ENCODE measurements at places on chromosomes 4 and X.

- DNase-seq, result peak; percentile 57
Measured at GRCh38 chr4:170497112-170497511, 407.4 kb upstream of the AADAT start.

DNA sequence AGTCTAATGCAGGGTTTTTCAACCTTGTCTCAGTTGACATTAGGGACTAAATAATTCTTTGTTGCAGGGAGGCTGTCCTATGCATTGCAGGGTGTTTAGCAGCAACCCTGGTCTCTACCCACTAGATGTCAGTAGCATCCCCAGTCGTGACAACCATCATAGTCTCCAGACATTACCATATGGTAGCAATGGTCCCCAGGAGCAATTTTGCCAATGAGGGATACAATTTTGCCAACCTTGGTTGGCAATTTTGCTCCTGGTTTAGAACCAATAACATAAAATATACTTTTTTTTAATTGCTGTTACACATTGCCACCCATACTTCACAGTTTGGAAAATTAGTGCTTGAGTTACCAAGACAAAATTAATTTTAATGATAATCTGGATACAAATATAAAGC, 6.0 kb downstream of the EREG start:
- peak; percentile 77 for DNase-seq

DNA sequence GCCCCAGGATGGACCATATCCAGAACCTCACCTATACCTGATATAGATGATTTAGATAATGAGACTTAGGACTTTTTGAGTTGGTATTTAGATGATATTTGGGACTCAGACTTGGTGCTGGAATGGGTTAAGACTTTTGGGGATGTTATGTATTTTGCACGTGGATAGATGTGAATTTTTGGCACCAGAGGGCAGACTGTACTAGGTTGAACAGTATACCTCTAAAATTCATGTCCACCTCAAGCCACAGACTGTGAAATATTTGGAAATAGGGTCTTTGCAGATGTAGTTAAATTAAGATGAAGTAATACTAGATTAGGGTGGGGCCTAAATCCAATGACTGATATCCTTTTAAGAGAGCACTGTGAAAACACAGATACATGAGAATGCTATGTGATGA, 15.6 kb downstream of the RBM41 start:
- no peak for DNase-seq

GRCh38 chr4:146165840-146166239, 9.7 kb upstream of the LSM6 start:
- DNase-seq, result no peak

GRCh38 chr4:168651864-168652263, 155.0 kb downstream of the PALLD start:
- no peak for DNase-seq

GRCh38 chr4:95540227-95540626, 8.5 kb downstream of the UNC5C start:
- no peak for DNase-seq

GRCh38 chr4:77586951-77587383, 18.7 kb upstream of the CXCL13 start:
- no peak for DNase-seq

- DNase-seq, result no peak
Measured at GRCh38 chr4:147339100-147339499, 141.8 kb upstream of the EDNRA start.

DNA sequence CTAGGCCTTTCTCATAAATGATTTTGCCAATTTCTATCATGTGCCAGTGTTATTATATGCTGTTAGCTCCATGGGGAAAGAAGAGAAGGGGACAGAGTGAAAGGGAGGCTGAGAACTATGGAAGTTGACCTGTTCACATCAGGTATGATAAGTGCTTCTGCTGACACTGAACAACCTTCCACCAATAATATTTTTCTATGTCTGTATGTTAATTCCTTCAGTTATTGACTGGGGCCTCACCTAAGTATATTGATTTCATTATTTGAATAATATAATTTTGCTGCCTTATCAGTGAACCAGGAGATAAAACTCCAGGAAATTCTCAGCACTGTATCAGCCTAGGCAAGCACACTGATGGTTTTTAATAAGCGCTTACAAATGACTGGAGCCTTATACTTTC, 262.8 kb downstream of the SNCA start:
- DNase-seq, result no peak

DNA sequence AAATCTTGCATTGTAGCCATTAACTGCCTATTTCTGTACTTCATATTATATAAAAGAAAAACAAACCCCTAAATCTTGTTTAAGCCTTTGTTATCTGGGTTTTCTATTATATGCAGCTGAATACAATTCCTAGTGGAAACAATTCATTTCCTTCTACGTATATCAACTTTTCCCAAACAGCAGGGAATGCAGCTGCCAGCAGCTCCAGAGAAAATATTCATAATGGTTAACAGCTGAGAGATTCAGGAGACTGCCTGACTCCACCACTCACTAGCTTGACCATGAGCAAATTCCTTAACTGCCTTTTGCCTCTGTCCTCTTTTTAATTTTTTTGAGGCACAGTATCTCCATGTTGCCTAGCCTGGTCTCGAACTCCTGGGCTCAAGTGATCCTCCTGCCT, 146.2 kb downstream of the SPATA18 start:
- DNase-seq, result no peak

- DNase-seq, result no peak
Measured at GRCh38 chr4:59258002-59258401, 1942.1 kb upstream of the ADGRL3 start.

- DNase-seq, result no peak
Measured at GRCh38 chrX:135416546-135416945, 5.2 kb upstream of the SMIM10L2A start.

GRCh38 chr4:179415037-179415846, 1973.0 kb upstream of the AGA start:
- no peak for DNase-seq

DNA sequence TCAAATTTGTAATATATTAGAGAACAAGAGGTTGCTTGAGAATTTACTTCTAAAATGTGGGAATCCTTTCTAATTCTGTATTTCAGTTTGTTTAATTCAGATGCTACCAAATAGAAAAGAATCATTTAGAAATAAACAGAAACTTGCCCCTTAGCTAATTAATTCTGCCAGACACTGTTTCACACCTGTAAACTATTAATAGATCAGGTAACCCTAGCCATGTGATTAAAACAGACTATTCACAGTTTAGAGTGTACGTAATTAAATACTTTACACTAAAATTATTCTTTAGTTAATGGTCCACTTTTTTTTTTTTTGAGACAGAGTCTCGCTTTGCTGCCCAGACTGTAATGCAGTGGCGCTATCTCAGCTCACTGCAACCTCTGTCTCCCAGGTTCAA, 124.0 kb downstream of the PTPN13 start:
- no peak for DNase-seq

DNA sequence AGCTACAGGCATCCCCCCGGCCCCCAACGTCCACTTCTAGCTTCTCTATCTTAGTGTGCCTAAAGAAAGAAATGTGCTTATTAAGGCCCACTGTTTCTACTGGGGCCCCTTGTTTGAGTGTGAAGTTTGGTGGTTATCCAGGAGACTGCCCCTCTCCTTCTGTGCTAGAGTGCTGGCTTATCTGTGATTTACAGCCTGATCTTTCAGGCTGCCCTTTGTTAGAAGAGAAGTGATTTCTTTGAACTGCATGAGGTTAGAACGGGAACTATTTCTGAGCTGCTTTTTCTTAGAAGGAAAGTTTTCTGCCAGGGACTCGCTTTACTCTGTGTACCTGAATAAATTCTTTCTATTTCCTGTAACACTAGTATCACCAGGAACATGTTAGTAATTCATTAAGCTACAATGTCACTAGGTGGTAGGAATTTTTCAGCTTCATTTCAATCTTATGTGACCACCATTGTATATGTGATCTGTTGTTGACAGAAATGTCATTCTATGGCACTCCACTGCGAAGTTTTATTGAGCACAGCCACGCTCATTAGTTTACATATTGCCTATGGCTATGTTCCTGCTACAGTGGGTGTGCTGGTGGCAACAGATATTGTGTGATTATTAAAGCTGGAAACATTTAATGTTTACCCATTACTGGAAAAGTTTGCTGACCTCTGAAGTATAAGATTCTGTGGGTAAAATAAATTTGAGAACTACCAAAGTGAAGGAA, 193.8 kb upstream of the CXorf51B start:
- no peak for DNase-seq

GRCh38 chrX:46957297-46957696, 45.1 kb downstream of the JADE3 start:
- no peak for DNase-seq

DNA sequence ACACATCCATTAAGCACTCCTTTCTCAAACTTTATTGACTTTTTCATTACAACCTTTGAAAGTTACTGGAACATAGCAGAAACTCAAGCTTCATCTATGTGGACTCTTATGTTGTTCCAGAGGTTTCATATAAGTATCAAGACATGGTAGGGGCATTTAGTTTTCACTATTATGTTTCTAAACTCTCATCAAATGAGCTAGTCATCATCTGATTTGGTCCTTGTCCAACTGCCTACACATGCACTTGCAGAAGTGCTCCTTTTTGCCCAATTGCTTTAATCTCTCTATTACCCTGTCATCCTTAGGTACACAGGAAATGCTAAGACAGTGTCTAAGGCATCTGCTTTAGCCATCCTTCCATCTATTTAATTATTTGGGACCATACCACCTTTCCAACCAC, 42.2 kb upstream of the EPGN start:
- no peak for DNase-seq

DNA sequence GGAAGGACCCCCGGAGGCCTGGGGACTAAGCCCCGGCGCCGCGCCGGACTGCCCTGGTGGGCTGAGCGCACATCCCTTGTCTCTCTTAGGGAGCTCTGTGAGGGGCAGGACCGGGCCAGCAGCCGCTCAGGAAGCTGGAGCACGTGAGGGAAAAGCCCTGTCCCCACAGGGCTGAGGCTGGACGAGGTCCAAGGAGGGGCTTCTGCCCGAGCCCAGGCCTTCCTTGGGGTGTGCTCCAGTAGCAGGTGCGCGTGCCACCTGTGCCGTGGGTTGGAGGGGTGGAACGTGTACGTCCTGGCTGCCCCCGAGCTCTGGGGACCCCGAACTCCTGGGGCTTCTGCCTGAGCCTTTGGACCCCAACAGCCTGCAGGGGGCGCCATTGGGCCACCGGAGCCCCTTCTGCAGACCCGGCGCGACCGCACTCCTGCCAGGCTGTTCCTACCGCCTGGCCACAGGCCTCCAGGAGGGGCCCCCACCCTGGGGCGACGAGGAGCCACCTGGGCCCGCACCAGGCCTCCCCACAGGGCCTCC, 27.2 kb downstream of the TACC3 start:
- peak; percentile 79 for DNase-seq

DNA sequence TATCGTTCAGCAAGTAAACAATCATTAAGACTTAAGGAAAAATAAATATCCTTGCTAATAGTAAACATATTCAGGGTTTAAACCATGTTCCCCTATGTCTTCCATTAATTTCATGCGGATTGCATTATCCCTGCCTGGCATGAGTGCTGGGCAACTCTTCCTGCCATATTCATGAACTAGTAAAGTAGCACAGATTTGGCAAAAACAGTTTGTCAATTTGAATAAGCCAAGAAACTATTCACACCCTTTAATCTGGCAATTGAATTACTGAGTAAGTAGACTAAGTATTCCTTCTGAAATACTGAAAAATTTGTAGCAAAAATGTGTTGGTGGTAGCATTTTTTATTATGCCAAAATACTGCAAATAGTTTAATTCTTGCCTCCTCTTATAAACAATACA, 512.0 kb downstream of the NLGN4X start:
- DNase-seq, result no peak

- no peak for DNase-seq
Measured at GRCh38 chr4:153814789-153815188, 25.9 kb upstream of the SFRP2 start.

DNA sequence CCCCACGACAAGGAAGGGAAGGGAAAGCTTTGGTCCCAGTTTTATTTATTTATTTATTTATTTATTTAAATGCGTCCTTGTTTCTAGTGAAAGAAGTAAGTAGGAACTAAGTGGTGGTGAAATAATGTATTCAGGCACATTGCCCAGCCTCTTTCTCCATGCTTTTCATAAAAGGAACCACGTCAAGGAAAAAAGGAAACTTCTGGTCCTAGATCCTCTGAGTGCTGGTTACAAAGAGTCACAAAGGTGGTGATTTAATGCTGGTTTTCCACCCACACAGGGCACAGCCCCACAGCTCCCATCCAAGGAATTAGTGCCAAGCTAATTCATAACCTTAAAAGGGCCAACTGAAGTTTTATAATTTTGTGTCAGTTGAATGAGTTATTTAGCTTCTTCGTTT, 206.6 kb upstream of the GYPA start:
- DNase-seq, result no peak

DNA sequence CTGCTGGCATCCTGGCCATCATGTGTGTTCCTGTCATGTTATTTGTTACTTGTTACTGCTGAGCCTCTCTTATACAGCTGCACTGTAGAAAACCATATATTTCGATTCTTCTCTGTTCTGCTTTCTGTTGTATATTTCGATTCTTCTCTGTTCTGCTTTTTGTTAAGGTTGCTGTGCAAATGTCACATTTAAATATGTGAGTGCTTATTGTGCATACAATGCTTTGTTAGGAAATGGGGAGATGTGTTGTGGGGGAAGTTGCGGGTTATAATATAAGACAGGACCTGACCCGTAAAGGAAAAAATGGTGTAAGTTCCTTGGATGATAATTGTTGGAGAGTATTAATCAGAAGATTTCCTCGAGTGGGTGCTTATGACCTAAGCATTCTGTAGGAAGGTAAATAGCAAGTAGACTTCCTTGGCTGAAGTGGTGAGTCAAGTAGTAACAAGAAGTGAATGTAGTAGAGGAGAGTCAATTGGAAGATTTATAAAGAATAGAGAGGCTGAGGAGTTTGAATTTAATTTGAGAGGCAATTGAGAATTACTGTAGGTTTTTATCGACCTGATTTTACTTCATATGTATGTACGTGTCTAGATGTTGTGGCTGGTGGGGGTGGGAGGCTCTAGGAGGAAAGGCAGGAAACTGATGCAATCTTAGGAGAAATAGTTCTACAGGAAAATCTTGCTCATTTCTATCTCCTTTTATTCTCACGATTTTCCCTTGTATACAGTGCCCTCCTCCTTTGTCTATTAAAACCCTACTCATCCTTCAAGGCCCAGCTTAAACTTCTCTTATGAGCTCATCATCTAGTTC, 8.5 kb downstream of the OGT start:
- DNase-seq, result no peak

- DNase-seq, result no peak
Measured at GRCh38 chr4:98816816-98817215, 112.1 kb downstream of the EIF4E start.

DNA sequence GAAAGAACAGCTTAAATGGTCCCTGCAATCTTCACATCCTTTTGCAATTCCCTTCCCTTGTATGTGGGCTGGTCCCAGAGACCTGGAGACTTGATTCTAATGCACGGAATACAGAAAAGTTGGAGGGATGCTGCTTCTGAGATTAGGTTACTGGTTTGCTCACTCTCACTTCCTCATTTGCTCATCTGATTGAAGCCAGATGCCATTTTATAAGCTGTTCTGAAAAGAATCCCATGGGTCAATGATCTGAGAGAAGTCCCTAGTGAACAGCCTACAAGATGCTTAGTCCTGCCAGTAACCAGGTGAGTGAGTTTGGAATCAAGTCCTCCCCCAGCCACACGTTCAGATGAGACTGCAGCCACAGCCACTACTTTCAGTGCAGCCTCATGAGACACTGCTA, 35.9 kb downstream of the MAGEA1 start:
- no peak for DNase-seq

GRCh38 chr4:92992758-92993157, 689.0 kb downstream of the GRID2 start:
- no peak for DNase-seq

Measured in T47D (cell line).